NCI-H510A (cell line): ENCODE measurements at places on chromosomes 13 and 19.

GRCh38 chr13:85640727-85641126, 158.5 kb downstream of the SLITRK6 start:
- DNase-seq: no peak

GRCh38 chr13:97548138-97548537, 114.2 kb downstream of the RAP2A start:
- DNase-seq: no peak

- DNase-seq: no peak
These were observed 31.4 kb upstream of the MTIF3 start for GRCh38 chr13:27481766-27482165.

DNA sequence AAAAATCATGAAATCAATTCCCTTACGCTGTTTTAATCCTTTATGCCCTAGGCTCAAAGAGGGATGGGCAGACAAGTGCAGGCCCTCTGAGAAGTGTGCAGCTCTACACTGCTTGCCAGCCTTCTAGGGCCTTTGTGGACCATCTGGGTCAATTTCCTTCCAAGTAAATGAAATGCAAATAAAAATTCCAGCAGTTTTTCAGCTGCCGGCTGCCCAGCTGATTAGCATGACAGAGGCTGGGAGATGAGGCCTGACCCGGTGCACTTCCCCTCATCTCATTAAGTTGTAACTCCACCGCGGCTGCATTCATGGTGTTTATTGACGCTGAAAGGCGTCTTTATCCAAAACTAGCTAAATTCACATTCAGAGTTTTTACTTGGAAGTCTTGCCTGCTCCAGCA, 47.5 kb upstream of the GSX1 start:
- no peak for DNase-seq

DNA sequence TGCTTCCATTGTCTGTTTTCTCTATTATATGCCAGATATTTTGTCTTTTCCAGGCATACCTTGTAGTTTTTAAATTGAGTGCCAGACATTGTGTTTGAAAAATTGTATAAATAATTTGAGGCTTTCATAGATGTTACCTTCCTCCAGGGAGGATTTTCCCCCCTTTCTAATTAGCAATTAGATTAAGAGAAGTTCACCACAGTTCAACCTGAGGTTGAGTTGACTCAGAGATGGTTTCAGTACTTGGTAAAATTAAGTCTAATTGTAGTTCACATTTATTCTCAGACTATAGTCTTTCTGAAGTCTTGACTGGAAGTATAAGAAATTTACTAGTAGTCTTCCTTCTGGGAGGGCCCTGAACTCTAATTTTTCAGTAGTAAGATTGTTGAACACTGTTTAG, 104.1 kb upstream of the SCEL start:
- no peak for DNase-seq

DNA sequence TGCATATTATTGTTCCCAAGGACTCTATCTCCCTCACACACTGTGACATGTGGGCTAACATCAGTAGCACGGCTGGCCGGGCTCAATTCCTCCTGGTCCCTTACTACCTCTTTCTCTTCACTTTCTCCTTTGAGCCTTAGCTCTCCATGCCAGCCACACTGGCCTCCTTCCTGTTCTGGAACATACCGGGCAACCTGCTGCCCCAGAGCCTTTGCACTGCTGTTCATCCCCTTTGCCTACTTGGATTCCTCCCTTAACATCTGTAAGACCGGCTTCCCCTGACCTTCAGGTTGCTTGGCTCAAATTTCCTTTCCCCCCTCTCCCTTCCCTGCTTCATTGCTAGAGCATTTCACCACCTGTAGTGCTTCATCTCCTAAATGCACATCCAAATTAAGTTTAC, 17.1 kb downstream of the IRS2 start:
- no peak for DNase-seq

- DNase-seq: no peak
These were observed 146.5 kb upstream of the SOX1 start for GRCh38 chr13:111920306-111920931.

DNA sequence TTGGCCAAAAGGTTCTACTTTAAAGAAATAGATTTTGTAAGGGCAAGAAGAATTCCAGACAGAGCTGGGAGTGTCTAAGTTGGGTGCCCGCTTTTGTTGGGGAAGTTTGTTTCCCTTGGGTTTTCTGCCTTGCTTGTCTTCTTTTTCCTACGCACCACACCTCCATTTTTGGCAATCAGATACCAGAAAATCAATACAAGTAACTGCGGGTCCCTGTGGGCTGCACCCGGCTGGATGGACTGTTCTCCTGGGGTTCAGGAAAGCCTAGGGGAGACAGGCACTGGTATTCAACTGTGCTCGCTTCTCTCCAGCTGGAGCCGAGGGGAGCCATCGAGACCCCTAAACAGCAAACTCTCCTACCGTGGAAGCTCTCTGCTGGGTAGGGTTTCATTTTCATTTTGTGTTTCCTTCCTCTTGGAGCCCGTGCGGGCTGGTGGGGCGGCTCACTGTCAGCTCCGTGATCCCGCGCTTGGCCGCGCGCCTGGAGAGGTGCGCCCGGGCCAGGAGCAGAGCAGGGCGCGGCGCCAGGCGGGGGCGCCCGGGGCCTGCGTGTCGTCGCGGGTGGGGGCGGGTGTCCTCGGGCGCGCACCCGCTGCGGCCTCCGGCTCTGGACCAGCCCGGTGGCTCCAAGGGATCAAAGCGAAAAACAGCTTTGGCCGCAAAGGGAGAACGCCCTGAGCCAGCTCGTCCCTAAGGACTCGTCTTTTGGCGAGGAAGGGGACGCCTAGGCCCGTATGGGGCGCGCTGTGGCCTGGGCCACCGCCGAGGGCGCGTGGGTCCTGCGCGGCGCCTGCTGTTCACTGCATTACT, 347.2 kb downstream of the ZNF536 start:
- DNase-seq: no peak

- no peak for DNase-seq
These were observed 68.0 kb downstream of the MLLT1 start for GRCh38 chr19:6211632-6212402.

DNA sequence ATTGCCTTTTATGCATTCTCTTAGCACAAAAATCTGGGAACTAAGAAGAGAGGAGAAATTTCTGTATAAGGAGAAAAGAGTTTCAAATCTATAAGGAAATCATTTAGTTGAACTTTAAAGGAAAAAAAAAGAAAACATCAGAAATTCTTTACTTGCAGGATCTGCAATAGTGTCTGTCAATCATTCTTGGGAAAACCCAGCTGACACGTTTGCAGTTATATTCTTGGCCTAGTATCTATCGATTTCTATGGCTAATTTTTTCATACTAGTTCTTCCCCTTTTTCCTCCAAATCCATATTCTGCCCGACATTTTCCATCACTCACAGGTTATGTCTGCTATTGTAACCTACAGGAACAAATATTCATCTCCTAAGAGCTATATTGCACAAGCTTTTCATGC, 160.7 kb downstream of the ABCC4 start:
- no peak for DNase-seq

DNA sequence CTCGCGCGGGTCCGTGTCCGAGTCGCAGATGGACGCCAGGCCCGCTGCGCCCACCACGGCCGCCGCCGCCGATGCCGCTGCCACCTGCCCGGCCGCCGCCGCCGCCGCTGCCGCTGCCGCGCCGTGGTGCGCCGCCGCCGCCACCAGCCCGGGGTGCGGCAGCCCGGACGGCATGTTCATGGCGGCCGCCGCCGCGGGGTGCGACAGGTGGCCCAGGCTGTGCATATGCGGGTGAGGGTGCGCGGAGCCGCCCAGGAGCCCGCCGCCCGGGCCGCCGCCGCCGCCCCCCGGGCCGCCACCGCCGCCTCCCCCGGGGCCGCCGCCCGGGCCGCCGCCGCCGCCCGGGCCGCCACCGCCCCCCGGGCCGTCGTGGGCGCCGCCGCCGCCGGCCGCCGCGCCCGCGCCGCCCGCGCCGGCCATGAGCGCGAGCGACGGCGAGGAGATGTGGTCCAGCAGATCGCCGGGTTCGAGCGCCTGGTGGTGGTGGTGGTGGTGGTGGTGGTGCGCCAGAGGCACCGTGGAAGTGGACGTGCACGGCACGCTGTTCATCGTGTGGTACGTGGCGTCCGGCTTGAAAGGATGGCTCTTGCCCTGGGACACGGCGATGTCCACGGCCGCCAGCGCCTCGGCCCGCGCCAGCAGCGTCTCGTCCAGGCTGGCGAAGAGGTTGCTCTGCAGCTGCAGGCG, 1.3 kb downstream of the POU4F1 start:
- no peak for DNase-seq

DNA sequence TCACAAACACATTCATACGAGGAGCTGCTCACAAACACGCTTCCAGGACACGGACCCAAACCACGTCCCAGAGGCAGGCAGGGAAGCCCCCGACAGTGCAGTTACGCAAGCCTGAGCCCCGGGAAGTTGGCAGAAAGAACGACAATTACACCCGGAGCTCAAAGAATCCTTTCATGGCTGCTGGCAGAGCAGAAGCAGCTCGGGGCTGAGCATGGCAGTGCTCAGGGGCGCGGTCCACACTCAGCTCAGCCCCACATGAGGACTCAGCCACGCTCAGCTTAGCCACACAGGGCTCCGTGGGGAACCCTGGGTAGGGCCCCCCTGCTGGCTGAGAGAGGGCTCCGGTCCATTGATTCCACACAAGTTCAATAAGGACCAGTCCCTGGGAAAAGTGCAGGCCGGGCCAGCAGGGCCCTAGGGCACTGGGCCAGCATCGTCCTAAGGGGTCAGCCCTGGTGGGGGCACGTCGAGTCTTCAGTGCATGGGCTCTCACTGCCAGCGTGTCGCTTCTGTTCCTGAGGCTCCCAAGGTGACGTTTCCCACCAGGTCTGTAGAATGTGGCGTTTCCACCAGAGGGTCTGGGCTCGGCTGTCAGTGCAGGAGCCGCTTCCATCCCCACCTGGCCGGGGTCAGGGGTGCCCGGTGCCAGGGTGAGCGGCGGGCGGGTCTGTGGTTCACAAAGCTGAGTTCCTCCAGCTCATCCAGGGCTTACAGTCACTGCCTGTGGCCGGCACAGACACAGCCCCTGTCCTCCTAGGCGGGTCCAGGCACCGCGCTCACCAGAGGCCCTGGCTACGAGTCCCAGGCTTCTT, 23.1 kb downstream of the GAS6 start:
- DNase-seq: no peak

- DNase-seq: no peak
These were observed 347.7 kb upstream of the SPRY2 start for GRCh38 chr13:80688593-80688992.

- DNase-seq: no peak
These were observed 19.4 kb downstream of the SGTA start for GRCh38 chr19:2763687-2764086.

DNA sequence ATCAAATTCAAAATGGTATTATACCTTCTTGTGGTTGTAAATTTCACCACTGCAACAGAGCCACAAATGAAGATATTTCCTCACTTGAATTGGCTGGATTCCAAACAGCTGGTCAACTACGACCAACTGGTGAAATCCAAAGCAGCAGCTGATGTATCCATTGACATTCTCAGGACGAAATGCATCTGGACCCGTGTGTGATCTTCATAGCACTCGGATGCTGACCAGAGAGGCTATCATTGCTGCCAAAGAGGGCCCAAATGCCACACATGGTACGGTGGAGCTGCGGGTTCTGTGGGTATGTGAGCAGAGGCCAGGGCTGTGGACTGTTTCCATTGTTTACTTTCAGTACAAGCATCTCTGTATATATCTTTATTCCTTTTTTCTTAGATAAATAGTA, 25.6 kb upstream of the PCCA start:
- no peak for DNase-seq
